8988T (cell line): ENCODE measurements at places on chromosomes 12 and 14.

DNA sequence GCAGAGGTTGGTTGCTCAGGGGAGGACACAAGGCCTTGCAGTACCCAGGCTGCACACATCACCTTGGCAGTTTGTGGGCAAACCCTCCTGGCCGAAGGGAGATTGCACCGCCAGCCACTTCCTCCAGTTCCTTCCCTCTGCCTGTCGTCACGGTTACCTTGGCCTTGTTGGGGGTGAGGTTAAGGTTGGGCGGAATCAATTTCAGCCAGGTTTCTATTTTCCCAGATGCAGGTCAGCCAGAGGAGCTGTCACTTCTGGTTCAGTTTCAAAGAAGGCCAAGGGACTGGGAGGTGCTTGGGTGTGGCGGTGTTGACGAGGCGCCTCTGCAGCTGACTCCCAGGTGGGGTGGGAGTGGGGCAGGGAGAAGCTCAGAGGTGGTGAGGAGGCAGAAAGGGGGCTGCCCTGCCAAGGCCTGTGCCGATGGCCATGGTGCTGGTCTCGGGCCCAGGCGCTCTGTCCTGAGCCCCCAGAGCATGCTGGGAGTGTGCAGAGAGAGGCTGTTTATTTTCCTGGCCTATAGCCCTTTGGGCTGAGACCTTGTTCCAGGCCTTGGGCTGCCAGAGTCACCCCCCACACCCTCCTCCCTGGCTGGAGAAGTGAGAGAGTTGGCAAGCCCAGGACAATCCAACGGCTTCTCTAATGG, 31.4 kb downstream of the JDP2 start:
- no peak for DNase-seq

GRCh38 chr14:21083565-21084325, 13.6 kb downstream of the ARHGEF40 start:
- no peak for DNase-seq

DNA sequence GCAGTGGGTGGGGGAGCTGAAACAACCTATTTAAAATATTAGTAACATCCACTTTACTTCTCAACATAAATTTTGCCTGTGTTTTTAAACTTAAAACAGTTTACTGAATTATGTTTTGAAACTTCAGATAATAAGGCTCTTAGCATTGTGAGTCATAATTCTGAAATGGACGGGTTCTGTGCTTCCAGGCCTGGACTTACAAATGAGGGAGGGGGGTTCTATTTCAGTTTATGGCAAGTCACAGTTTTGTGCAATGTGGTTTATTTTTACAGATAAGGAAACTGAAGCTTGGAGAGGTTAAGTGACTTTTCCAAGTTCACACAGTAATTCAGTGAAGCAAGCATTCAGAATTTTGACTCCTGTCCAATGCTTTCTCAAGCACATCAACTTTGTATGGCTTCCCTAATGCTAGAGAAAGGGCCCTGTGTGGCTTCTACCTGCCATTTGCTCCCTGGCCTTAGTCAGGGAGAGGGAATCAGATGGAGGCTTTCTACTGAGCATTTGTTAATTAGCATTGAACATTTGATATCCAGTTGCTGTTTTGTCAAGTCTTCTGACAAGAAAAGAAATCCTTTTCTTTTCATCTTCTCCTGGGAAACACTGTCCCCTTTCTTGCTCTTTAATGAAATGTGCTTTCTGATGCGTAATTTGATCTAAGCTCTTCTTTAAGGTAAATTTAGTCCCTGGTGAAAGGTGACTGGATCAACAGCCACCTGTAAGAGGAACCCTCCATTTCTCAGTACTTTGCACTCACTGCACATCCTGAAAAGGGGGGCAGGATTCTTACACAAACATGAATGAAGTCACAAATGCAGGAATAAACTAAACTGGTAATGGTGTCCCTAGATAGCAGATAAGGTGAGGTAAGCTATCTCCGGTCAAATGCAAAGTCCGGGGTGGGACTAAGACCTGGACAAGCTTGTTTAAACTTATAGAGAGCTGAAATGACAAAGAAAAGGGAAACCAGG, 2.5 kb upstream of the SALL2 start:
- no peak for DNase-seq

GRCh38 chr14:82035397-82035796, 501.7 kb upstream of the SEL1L start:
- no peak for DNase-seq

- DNase-seq, result no peak
Observed at GRCh38 chr12:23884909-23885308, 64.6 kb downstream of the SOX5 start.

GRCh38 chr12:122951406-122951805, 14.9 kb downstream of the ABCB9 start:
- DNase-seq, result no peak

GRCh38 chr12:96434107-96434506, 33.9 kb upstream of the CDK17 start:
- DNase-seq, result no peak

- DNase-seq, result no peak
Observed at GRCh38 chr14:77041881-77042545, 13.5 kb upstream of the IRF2BPL start.

GRCh38 chr12:32312049-32312670, 87.2 kb upstream of the FGD4 start:
- peak; percentile 21 for DNase-seq

- no peak for DNase-seq
Observed at GRCh38 chr12:69919495-69919894, 94.5 kb downstream of the MYRFL start.

GRCh38 chr12:122875590-122876220, 20.2 kb downstream of the VPS37B start:
- no peak for DNase-seq

DNA sequence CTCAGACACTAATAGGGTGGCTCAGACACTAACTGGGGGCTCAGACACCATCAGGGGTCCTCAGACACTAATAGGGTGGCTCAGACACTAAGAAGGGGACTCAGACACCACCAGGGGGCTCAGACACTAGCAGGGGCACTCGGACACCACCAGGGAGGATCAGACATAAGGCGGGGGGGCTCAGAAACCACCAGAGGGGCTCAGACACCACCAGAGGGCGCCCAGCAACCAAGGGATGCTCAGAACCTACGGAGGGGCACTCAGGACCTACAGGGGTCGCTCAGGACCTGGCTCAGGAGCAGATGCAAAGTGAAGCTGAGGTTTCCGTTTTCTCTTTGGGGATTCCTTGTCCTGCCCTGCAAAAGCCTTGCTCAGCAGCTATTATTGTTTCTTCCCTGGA, 448.5 kb downstream of the TMEM121 start:
- DNase-seq, result no peak

GRCh38 chr12:109818905-109819500, 14.2 kb downstream of the TRPV4 start:
- no peak for DNase-seq

DNA sequence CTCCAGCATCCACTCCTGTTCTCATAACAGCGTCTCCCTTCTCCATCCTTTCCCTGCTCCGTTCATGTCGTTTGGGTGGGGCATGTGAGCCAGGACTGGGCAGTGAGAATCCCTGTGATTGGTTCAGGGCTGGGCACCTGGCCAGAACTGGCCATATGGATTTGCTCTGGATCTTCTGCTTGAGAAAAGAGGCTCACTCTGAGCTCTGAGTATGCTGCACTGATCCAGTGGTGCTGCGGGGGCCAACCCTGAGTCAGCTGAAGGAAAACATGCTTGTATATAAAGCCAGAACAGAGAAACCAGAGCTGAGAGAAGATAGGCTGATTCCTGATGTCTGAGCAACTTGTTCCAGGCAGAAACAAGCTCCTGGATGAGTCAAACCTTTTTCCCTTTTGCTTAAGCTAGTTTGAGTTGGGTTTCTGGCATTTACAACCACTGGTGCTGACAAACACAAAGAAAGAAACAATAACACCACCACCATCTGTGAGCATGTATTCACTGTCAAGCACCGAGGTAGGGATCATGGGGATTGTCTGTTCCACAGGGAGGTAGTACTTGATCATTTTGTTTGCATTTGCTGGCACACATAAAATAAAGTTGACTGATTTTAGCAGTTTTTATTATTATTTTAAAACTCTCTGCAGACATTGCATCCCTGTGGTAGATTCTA, 14.0 kb upstream of the HPD start:
- no peak for DNase-seq

DNA sequence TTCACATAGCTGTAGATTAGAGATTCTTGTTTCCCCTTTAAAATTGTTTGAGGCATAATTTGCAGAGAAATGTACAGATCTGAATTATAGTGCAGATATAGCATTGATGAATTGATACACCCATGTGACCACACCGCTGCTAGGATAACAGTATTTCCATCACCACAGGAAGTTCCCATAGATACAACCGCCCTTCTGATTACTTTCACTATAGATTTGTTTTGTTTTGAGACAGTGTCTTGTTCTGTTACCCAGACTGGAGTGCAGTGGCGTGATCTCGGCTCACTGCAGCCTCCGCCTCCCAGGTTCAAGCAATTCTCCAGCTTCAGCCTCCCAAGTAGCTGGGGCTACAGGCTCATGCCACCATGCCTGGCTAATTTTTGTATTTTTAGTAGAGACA, 8.8 kb upstream of the ASPG start:
- no peak for DNase-seq

DNA sequence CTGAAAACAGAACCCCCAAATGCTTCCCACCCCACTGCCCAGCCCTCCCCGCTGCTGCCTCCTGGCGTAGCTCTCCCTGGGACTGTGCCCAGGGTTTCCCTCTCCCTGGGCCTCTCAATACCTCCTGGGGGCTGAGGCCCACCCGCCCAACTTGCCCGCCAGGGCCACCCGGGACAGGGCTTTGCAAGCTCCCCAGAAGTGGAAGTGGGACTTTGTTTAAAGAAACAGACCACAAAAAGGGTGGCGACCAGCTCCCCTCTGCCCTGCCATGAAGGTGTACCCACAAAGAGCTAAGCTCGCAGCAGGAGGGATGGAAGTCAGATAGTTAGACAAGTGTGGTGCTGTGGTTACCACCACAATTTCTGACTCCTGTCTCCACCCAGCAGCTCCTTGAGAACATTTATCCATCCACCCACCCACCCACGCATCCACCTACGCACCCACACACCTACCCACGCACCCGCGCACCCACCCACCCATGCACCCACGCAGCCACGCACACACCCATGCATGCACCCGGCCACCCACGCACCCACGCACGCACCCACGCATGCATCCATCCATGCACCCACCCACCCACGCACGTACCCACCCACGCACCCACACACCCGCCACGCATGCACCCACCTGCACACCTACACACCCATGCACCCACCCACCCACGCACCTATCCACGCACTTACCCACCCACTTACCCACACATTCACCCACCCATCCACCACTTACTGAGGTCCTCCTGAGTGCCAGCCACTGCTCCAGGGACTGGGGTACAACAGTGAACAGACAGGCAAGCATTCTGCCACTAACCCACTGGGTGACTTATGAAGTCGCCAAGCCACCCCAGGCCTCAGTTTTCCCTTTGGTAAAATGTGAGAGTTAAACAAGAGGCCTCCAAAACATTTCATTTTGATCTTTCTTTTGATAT, 127.3 kb downstream of the SCARB1 start:
- DNase-seq, result no peak

DNA sequence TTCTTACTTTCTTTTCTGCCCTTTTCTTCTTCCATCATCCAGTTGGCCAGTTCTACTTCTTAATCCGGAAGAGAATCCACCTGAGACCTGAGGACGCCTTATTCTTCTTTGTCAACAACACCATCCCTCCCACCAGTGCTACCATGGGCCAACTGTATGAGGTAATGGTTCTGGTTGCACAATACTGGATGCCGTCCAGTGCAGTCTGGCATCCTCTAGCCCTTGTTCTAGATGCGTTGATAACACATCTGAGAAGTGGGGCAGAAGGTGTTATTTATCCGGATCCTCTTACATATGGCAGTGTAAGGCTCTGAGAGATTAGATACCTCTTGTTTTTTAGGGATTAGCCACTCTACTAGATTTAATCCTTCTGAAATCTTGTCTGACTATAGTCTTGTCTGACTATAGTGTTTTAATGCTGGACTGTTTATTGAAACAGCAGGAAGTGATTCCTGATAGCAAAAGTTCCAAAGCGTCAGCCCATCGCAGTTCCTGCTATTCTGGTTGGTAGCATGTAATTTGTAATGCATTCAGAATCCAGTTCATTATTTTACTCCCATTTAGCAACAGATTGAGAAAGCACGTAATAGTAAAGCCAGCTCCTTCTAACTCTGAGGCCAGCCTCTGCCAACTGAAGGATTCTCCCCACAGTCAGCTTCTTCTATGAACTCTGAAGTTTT, 7.9 kb downstream of the GABARAPL1 start:
- no peak for DNase-seq

GRCh38 chr14:103026988-103027387, 30.4 kb downstream of the CDC42BPB start:
- no peak for DNase-seq

GRCh38 chr12:122871851-122872780, 23.8 kb downstream of the VPS37B start:
- no peak for DNase-seq

DNA sequence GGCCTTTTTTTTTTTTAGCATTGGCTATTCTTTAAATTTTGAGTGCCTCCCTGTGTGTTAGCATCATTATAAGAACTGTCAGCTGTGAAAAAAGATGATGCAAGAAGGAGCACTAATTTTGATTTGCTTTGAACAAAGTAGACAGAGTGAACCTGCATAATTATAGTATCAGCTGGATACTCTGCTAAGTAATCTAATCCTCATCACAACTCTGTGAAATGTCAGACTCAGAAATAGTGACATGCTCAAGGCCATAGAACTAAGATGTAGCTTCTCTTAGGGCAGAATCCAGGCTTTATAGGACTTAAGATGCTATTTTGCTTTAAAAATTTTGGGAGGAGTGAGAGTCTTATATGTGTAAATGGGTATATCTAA, 31.9 kb downstream of the FBXO34 start:
- DNase-seq, result no peak

DNA sequence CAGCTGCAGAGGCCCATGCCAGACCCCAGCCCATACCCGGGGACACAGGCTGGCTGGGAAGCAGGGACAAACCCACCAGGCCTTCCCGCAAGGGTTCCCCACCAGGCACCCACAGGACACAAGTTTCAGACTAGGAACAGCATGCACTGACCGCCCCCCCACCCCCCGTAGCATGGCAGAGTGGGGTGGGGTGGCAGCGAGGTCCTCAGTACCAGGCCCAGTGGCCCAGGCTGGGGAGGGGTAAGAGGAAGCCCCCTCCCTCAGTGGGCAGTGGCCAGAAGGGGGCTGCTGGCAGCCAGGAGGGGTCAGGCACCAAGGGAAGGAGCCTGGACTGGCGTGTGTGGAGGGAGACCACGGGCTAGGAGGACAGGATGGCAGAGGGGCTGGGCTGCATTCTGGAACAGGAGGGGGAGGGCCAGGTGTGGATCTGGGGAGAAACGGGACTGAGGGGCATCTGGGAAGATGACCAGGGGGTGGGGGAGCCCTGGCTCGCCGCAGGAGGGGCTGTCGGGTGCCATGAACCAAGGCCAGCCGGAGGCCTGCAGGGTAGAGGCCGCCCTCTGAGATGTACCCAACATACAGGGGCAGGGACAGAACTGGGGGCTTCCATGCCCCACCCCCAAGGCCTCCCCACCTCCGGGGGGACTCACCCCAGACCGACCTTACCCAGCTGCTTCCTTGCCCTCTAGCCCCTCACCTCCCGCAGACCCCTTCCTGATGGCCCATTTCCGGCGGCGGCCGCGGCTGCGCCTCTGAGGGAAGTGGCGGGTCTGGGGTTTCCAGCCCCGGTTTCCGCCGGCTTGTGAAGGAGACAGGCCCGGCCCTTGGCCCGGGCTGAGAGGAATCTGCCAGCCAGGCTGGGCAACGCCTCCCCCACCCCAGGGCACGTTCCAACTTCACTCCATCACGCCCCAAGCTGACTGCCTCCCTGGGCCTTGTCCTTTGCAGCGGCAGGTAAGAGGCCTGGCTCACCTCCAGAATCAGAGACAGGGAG, 5.6 kb upstream of the JAG2 start:
- DNase-seq, result no peak

- no peak for DNase-seq
Observed at GRCh38 chr12:4580281-4580688, 18.3 kb downstream of the DYRK4 start.
